ENCODE measurements at places on chromosomes 4 and X.

GRCh38 chrX:80766916-80767315, 42.8 kb downstream of the BRWD3 start:
- no peak for DNase-seq

GRCh38 chrX:9183481-9183880, 149.6 kb upstream of the FAM9B start:
- DNase-seq = no peak

DNA sequence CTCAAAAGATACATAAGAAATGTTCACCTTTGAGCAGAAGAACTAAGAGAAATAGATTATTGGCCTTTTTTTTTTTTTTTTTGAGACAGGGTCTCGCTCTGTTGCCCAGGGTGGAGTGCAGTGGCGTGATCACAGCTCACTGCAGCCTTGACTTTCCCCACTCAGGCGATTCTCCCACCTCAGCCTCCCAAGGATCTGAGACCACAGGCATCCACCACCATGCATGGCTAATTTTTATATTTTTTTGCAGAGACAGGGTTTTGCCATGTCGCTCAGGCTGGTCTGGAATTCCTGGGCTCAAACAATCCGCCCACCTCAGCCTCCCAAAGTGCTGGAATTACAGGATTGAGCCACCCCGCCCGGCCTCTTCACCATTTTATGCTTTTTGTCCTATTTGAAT, 2.9 kb upstream of the TLR6 start:
- DNase-seq = no peak

GRCh38 chr4:121741751-121742150, 23.2 kb downstream of the SMIM43 start:
- DNase-seq = no peak

DNA sequence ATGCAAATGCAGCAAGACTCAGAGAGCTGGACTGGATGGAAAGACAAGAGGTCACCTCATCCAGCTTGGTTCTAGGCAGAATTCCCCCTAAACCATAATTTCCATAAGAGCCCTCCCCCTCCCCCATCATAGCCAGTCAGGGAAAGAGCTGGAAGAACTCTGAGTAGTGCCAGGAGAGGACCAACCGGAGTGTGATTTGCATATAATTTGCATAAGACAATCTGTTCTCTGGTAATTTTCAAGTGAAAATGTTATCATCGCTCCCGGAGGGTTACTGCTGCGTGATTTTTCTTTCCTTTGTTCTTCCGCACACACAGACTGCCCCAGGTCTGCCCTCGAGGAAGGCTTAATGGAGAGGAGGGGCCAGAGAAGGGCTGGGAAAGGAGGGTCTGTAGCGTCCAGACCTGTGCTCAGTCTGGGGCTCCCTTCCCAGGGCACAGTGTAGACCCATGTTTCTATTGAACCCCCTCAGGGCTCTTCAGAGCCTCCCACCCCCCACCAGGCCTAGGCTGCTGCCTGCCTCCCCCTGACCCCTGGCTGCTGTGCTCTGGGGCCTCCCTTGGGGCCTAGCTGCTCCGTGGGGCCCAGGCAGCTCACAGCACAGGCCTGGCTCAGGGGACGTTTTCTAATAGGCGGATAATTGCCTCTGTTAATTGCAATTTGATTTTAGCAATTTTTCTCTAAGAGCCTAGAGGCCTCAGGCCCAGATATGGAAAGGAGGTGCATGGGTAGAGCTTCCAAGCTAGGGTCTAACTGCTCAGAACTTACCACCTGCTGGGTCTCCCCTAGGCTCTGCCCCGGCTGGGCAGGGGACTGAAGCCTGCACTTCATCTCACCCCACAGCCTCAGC, 90.4 kb upstream of the PJA1 start:
- DNase-seq = no peak

DNA sequence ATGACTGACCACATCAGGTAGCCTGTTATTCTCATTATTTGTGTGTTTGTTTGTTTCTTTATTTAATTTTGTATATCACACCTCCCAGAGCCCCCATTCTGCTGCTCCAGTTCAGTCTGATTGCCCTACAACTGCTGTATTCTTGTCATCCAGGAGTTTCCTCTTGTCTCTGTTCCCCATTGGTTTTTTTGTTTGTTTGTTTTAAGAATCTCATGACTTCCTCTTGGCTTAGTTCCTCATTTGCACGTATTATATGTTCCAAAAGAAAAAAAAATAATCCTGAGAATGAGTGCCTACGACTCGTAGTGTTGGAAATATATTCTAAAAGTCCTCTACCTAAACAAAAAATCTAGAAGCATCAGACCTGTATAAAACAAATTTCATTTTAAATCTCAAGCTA, 142.3 kb upstream of the SLIT2 start:
- DNase-seq = peak; percentile 48

- DNase-seq = no peak
Observed at GRCh38 chrX:77493677-77494553, 46.7 kb downstream of the FGF16 start.

DNA sequence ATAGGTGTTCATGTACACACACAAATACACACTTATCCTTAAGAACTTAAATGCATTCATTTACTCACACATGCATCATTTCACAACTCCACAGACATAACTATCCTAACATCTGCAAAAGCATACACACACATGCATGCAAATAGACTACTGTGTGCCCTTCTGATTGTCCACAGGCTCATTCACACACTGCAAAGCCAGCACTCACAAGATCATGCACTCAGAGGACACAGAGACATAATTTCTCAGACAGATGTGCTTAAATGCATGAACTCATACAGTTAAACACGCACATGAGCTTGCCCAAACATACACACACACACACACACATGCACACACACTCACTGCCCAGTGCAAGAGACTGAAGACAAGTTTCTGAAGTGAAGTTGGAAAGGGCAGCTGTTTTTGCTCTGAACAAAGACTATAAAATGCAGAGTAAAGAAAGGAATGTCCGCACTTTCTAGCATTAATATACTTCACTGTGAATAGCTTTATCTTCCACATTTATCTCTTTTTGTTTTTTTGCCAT, 1018.0 kb upstream of the HS3ST1 start:
- DNase-seq = no peak

GRCh38 chrX:76555816-76556215, 128.3 kb downstream of the MAGEE1 start:
- DNase-seq = no peak

DNA sequence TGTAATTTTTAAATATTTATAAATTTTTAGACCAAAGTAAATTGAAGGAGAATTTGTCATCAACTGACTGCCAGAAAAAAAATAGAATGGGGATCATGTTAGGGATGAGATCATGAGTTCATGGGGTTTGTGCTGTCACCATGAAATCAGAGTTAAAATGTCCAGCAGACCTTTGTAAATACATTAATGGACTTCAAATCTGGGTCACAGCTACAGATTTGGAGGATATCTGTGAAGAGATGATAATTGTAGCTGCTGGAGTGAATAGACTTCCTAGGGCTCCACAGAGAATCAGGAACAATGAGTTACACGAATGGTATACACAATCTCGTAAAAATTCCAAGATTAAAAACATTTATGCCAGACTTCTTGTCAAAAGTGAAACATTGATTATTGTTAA, 6.6 kb downstream of the FSTL5 start:
- no peak for DNase-seq

GRCh38 chrX:81662381-81662780, 460.5 kb downstream of the SH3BGRL start:
- no peak for DNase-seq

DNA sequence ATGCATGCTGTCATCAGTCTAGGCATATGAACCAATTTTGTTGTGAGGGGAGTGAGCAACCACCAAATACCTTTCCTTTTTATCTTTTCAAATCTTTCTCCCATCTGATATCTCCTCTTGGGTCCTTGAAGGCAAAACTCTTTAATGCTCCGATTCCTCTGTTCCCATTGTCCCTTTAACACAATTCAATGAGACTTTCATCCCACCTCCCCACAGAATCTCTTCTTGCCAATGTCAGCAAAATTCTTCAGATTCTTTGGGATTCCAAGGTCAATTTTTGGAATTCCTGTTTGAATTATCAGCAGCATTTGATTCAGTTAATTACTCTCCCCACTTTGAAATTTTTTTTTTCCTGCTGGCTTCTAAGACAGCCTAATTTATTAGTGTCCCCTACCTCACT, 232.7 kb downstream of the COX7B2 start:
- DNase-seq = peak; percentile 7

DNA sequence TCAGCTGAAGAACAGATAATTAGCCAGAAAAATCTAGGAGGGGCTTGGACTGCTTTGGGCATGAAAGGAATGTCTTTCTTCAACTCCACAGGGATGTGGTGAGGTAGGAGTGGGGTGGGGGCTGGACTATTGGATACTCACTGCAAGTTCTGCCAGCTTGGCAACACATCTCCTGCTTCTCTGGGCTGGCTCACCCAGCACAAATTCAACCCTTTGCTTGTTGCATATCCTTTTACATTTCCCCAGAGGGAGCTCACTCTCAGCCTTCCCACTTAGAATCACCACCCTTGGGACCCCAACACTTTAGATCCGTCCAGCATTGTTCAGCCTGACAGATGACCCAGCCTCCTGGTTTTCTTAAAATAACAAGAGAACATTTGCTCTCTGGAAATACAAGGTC, 120.6 kb downstream of the KDR start:
- DNase-seq = no peak

- no peak for DNase-seq
Observed at GRCh38 chrX:124010157-124010556, 48.7 kb downstream of the STAG2 start.

- DNase-seq = no peak
Observed at GRCh38 chrX:112067601-112068000, 15.0 kb downstream of the TRPC5 start.

DNA sequence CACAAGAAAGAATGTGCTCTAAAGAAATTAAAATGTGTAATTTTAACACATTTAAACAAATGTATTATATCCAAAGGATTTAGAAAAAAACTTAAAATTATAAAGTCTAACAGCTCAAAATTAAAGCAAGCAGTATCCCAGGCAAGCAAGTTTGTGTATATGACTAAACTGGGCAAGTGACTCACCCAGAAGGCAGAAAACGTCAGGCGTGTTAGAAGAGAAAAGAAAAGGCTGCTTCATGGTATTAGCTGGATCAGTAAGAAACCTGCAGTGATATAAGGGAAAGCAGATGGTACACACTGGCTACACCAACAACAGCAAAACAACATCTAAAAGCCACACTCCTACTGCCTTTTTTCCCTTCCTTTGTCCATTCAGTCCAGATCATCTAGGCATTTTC, 250.6 kb upstream of the NDST3 start:
- no peak for DNase-seq

DNA sequence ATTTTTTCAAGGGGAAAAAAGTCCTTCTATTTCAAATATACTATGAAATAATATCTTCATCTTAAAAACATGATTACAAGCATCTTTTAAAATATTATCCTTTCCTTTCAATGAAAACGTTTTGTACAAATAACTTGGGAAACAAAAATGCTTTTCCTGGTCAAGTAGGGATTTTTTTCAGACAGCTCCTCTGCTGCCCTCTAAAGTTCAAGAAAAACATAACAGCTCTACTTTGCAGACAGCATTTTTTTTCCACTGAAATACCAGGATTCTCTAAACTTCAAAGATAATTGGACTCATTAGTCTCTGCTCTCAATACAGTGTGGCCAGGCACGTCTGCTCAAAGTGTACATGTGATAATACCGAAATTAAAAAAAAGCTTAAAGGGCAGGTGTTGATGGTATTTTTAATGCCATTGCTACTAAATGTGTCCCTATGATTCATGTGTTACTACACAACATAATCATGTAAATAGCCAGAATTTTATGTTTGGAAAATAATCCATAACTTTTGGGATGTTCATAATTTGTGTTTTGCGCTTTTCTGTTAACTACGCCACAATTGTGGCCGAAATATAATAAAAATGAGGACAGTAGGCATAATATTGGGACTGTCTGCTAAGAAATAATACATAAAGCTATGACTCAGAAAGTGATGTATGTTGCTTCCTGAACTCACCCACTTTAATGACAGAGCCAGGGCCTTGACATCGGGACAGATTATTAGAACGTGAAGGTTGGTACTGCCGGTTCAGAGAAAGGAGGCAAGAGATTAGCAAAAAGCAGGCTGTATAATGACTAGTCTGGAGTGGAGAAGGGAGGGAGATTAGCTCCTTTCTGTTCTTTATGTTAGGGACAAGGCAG, 478.9 kb downstream of the KCNIP4 start:
- DNase-seq = peak; percentile 2

- DNase-seq = peak; percentile 67
Observed at GRCh38 chr4:165464813-165465381, 86.1 kb downstream of the CPE start.

- DNase-seq = no peak
Observed at GRCh38 chr4:27233531-27233930, 372.9 kb downstream of the STIM2 start.

- no peak for DNase-seq
Observed at GRCh38 chrX:68498044-68498507, 775 bp upstream of the YIPF6 start.

DNA sequence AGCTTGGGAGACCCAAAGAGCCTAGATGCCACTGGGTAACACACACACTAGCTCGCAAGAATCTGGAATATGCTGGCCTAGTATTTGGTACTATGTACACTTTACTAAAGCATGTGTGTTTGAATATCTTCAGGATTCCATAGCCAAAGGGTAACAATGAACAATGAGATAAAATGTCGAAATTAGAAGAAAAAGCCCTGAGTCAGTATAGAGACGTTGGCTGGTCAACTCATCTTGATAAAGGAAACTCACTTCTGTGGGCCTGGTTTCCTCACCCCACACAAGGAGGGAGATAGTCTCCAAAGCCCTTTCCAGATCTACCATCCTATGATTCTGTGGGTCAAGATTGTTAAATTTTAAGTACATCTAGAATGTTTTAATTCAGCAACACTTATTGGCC, 6.9 kb downstream of the ZDHHC9 start:
- no peak for DNase-seq

GRCh38 chr4:172822331-172822730, 346.3 kb upstream of the GALNT7 start:
- DNase-seq = no peak

GRCh38 chrX:16966752-16967448, 20.4 kb downstream of the REPS2 start:
- DNase-seq = no peak

DNA sequence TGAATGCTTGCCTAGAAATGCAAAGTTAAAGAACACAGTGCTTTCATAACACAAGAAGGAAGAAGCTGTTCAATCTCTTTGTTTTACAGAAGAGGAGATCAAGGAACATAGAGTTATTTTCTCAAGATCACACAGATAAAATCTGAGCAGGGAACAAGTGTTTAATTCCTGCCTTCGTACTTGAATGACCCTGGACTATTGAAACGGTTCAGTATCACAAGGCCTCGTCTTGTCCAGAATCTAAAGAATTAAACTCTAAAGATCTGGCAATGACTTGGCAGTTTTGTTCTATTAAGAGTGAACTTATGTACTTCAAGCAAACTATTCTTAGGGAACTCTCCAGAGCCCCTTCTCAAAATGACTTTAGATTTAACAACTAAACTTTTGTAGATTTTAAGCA, 97.7 kb downstream of the ANXA5 start:
- DNase-seq = no peak
